Right atrium auricular region (tissue), 2 donors: ENCODE measurements at places on chromosomes 3 and 15.

GRCh38 chr3:66397745-66398144 is 103.1 kb downstream of the LRIG1 start:
- no peak for DNase-seq

DNA sequence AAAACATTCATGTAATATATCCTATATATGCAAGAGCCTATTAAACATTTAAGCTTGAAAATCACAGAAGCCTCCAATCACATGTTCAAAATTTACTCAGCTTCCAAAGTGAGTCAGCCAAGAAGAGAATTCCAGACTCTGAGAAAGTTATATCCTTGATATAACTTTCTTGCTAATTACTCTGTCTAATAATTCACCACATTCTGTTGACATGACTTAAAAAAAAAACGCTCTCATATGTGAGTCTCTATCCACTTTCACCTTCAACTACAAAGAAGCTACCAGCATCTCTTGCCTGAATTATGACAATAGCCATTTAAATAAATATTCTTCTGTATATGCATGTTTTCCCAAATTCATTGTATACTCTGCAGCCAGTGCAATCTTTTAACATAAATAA is 1116.3 kb upstream of the CADM2 start:
- no peak for DNase-seq

- no peak for DNase-seq
Measured at GRCh38 chr15:64209680-64210334, 47.0 kb upstream of the PPIB start.

DNA sequence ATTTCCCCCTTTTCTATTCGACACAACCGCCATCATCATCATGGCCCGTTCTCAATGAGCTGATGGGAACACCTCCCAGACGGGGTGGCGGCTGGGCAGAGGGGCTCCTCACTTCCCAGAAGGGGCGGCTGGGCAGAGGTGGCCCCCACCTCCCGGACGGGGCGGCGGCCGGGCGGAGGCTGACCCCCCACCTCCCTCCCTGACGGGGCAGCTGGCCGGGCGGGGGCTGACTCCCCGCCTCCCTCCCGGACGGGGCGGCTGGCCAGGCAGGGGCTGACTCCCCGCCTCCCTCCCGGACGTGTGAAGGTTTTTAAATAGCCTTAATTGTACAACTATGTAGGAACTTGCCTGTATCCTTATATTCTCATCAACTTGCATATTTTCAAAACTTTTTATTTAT is 20.9 kb upstream of the SPSB4 start:
- DNase-seq = no peak

DNA sequence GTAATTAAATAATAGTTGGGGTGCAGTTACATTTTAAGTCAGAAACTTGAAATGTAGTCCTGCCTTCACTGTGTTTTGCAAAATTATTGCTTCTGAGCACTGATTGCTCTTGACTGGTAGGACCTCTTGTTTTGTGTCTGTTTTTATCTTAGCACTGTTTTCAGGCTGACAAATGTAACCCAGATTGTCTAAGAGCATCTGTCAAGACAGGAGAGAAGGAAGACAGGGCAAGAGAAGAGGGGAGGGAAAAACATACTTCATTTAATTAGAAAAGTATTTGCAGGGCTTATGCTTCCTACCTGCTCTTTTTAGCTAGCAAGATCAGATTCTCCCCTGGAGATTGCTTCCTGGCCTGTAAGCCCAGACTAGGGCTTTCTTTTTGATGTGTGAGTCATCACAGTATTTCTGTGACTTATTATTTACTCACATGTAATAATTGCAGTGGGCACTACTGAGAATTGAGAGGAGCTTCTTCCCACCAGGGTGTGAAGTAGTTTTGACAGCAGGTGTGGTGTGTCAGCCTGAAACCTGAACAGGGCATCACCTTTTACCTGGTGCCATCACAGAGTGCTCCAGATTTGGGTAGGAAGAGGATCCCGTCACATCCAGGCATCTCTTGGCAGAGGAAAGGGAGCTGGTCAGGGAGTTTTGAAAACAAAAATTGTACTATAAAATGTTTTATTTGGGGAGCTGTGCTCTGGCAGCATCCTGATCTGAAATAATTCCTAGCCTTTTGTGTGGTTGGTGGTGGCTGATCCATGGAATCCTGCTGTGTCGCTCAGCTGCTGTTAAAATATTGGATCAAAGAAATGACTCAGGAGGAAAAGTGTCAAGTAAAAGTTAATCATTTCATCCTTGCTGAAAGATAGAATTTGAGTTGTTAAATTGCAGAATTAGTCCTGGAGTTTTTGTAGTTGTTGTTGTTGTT is 98.2 kb downstream of the TMEM108 start:
- no peak for DNase-seq

GRCh38 chr3:186930143-186930640 is at the start of gene ST6GAL1:
Gene ST6GAL1 (plus strand): TSS chr3:186930526. CDS start chr3:187042704, 112,178 bp downstream.
- DNase-seq = peak; percentile 81

DNA sequence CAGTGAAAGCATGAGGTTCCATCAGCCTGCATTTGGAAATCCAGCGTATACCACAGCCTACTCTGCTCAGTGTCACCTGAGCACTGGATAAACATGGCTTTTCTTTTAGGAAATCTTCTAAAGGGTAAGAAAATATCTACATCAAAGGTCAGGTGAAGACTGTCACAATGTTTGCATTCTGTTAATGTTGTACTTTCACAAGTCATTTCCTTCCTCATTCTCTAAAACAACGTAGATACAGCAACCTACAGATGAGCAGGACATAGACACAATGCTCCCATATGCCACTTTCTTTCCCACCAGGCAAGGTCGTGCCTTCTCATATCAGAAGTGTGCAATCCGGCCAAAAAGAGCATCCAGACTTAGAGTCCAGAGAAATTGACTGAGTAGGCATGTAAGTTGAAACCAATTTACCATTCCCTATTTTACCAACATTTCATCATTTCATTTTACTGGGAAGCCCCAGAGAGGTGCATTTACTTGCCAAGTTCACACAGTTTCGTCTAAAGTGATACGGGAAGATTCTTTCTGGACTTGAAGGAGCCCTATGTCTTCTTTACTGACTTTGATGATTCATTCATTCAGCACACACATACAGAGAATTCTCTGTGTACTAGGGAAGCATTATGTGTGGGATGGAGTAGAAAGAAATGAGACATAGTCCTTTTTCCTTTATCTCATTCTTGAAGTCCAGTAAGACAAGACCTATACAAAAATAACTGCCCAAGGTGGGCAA is 30.6 kb upstream of the LPP start:
- DNase-seq = no peak

DNA sequence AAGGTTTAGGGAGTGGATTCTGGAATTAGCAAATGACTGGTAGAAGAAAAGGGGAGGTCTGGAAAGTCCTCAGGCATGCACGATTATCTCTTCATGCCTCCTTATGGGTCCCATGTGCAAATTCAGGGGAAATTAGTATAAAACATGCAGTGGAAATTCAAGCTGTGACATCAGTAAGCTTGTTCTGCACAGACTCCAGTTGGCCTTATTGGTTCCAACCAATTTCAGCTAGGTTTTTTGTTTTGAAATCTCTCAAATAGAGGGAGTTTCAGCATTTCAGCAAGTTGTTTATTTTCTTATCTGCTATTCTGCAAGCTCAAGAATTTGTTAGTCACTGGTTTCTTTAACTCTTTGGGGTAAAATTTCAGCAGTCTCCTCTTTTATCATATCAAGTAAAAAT is 774 bp upstream of the TMCO5A start:
- no peak for DNase-seq

- no peak for DNase-seq
Measured at GRCh38 chr15:49769225-49769624, 148.4 kb downstream of the DTWD1 start.

- DNase-seq = peak; percentile 38
Measured at GRCh38 chr3:141305436-141305835, 62.9 kb upstream of the ZBTB38 start.

GRCh38 chr3:181558870-181559269 is 152.9 kb upstream of the SOX2 start:
- DNase-seq = no peak

DNA sequence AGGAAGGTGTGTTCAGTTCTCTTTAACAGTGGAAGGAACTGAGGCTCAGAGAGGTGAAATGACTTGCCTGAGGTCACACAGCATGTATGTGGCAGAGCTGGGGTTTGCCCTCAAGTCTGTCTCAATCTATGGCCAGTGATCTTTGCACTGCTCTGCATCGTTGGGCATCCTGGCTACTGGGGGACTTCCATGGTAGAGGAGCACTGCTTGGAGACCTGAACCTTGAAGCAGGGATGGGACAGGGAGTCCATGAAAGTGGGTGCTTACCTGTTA is 2.0 kb downstream of the CORO2B start:
- no peak for DNase-seq

DNA sequence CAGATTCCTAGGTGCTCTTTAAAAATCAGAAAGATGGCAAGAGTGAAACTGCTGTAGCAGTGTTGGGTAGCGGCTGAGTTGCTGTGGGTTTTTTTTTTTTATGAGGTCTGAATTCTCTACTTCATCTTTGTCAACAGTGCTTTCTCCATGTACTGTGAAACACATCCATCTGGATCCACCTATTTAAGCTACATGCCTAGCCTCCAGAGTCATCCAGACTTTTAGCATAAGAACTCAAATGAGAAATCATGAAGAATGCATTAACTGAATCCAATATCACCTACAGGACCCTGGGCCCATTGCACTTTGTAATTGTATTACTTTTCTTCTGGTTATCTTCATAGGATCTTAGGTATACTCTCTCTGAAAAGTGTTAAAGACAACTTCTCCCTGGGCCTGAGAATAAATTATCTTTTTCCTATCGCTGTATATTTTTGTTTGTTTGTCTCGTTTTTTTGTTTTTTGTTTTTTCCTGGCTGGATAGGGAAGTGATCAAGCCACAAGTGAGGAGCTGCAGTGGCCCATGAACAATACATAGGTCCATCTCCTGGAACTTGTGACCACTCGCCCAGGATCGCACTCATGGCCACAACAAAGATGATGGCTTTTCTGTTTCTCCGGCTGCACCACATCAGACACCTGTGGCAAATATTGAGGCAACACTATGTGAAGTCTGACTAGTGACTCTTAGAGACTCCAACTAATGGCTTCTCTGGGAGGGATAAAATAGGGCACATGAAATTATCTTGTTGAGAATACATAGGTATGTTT is 609.9 kb upstream of the AGTR1 start:
- no peak for DNase-seq

- no peak for DNase-seq
Measured at GRCh38 chr3:52120556-52121463, 33.4 kb downstream of the POC1A start.
